Activated T-helper 1 cell treated with anti-CD3 and anti-CD28 coated beads, Interleukin-12 subunit alpha, Interleukin-12 subunit beta, Interleukin-2, Interleukin-4 antibody, amounts not matched to agents 30 ng/mL and 10 ng/mL and 1 ng/mL, durations not matched to agents 14 hours and 24 hours and 36 hours (primary cell): ENCODE measurements at places on chromosomes 6 and 20. TPM values are rescaled to one million over a fixed set of nuclear protein-coding genes. Genes with fewer than 3 reads are reported as not detected.
A peak's percentile ranks its signal among the peaks of the same experiment; 100 is the strongest.

GRCh38 chr6:39301606-39302005, 12.6 kb downstream of the KCNK17 start:
- DNase-seq = no peak
- no peak overlapping the region for H3K27ac ChIP-seq
- H3K36me3 ChIP-seq = no peaks in the 10 kb centered on the region
- no peak overlapping the region for H3K4me3 ChIP-seq
- peaks cover 13% of the 10 kb centered on the region for H3K4me1 ChIP-seq

- no peak for DNase-seq
- no peaks in the 10 kb centered on the region for H3K4me1 ChIP-seq
- no peak overlapping the region for H3K4me3 ChIP-seq
- H3K27ac ChIP-seq = no peak overlapping the region
Measured at GRCh38 chr6:80638213-80639055, 532.0 kb downstream of the BCKDHB start.

DNA sequence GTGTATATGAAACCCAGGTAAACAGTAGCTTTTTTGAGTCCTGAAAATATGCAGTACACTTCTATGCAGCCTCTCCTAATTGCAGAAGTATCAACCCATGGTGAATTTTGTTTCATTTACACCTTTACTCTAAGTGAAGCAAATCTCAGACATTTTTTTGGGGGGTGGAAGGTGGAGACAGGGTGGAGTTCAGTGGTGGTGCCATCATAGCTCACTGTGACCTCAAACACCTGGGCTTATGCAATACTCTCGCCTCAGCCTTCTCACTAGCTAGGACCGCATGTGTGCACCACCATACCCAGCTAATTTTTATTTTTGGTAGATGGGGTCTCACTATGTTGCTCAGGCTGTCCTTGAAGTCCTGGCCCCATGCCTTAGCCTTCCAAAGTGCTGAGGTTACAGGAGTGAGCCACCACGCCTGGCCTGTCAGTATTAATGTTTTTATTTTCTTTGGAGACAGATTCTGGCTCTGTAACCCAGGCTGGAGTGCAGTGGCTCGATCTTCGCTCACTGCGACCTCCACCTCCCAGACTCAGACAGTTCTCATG, 80.3 kb downstream of the JARID2 start:
- H3K4me1 ChIP-seq = peaks cover 82% of the 10 kb centered on the region
- DNase-seq = no peak

DNA sequence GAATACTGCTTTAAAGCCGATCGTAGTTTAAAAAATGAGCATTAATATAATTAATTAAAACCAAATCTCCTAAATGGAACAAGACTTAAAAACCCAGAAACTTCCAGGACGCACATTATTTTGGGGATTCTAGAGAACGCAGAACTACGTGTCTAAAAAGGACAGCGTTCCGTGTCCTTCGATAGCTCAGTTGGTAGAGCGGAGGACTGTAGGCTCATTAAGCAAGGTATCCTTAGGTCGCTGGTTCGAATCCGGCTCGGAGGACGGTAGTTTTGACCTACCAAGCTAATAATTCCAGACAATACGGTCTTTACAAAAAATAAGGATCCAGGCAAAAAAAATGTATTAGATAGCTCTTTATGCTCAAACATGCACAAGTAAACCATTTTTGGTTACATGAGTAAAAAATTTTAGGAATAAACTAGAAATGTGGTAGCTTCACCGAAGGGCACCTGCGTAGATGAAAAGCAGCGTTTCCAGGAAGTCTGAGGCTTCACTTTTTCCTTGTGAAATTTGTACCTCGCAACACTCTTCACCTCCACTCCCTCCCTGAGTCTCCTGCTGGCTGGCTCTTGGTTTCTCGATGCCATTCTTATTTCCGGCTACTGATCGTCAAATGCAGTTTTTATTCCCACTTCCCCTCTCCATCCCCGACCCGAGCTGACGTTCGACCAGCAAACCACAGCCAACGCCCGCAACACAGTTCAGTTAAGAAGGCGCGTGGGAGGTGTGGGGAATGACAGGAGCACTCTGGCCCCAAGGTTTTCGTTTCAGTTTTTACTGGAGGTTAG, 19.6 kb upstream of the ABT1 start:
- H3K4me3 ChIP-seq = peak overlapping the region; percentile 84
- peaks cover 17% of the 10 kb centered on the region for H3K27me3 ChIP-seq
- H3K4me1 ChIP-seq = peaks cover 42% of the 10 kb centered on the region

GRCh38 chr20:47789764-47790579, 4.7 kb upstream of the SULF2 start:
- no peak for DNase-seq
- H3K4me1 ChIP-seq = peaks cover 7% of the 10 kb centered on the region
- H3K4me3 ChIP-seq = no peak overlapping the region
- no peak overlapping the region for H3K27ac ChIP-seq
- no peaks in the 10 kb centered on the region for H3K36me3 ChIP-seq
- H3K27me3 ChIP-seq = peaks cover 30% of the 10 kb centered on the region

GRCh38 chr6:14934013-14934412, 311.9 kb upstream of the JARID2 start:
- H3K27ac ChIP-seq = no peak overlapping the region
- DNase-seq = no peak
- no peaks in the 10 kb centered on the region for H3K27me3 ChIP-seq
- H3K4me3 ChIP-seq = no peak overlapping the region

GRCh38 chr6:37134036-37134395, 35.9 kb upstream of the PIM1 start:
- no peak overlapping the region for H3K4me3 ChIP-seq
- peaks cover 50% of the 10 kb centered on the region for H3K4me1 ChIP-seq
- H3K36me3 ChIP-seq = peaks cover 1% of the 10 kb centered on the region

- no peak for DNase-seq
- H3K36me3 ChIP-seq = no peaks in the 10 kb centered on the region
- no peak overlapping the region for H3K4me3 ChIP-seq
- H3K27ac ChIP-seq = no peak overlapping the region
- peaks cover 5% of the 10 kb centered on the region for H3K27me3 ChIP-seq
Measured at GRCh38 chr6:18551228-18551627, 164.1 kb downstream of the RNF144B start.

DNA sequence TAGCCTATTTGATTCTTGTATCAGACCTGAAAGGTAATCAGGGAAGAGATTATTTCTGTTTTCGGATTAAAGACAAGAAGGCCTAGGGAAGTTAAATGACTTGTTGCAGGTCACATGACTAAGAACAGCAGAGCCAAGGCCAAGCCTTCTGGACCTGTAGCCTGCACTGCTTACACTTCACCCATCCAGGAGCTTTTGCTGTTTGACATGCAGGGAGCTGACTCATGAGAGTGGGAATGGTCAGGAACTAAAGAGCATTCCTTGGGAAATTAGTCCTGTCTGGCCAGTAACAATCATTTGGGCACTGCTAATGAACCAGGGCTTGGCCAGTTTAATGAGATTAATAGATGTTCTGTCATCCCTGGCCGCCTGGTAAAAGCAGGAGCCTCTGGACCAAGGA, 46.8 kb downstream of the EIF2S2 start:
- DNase-seq = no peak
- no peak overlapping the region for H3K4me3 ChIP-seq
- H3K27me3 ChIP-seq = no peaks in the 10 kb centered on the region
- H3K4me1 ChIP-seq = peaks cover 33% of the 10 kb centered on the region

DNA sequence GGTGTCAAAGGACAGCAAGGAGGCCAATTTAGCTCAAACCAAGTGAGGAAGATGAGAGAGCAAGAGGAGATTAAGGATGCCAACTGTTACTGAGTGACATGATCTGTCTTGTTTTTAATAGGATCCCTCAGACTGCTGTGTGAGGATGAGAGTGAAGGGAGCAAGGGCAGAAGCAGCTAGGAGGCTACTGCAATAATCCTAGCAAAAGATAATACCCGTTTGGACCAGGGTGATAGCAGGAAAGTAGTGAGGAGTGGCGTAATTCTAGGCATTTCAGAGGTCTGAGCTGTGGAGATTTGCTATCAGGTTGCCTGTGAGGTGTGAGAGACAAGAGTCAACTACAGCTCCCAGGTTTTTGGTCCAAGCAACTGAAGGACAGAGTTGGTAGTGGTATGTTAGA, 14.7 kb downstream of the UBE2V1 start:
- H3K4me3 ChIP-seq = no peak overlapping the region
- H3K27me3 ChIP-seq = no peaks in the 10 kb centered on the region
- no peak overlapping the region for H3K27ac ChIP-seq
- no peak for DNase-seq

DNA sequence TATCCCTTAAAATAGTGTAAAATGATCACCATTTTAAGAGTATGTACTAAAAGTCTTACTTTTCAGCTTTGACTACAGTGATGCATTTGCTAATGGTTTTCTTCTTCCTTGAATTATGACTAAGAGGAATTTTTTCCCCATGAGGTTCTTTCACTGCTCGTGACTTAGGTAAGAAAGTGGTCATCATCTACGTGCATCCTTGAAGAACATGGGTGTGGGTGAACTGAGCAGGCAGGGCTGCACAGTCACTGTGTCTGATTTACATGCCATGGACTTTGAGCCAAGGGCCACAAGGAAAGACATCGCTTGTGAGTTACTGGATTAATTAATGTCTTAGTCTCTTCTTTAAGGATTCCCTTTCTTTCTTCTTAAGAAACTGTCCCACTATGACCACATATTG, 33.3 kb downstream of the NQO2 start:
- H3K4me3 ChIP-seq = no peak overlapping the region
- peaks cover 3% of the 10 kb centered on the region for H3K36me3 ChIP-seq
- H3K4me1 ChIP-seq = peaks cover 9% of the 10 kb centered on the region
- peaks cover 31% of the 10 kb centered on the region for H3K27me3 ChIP-seq
- no peak for DNase-seq

DNA sequence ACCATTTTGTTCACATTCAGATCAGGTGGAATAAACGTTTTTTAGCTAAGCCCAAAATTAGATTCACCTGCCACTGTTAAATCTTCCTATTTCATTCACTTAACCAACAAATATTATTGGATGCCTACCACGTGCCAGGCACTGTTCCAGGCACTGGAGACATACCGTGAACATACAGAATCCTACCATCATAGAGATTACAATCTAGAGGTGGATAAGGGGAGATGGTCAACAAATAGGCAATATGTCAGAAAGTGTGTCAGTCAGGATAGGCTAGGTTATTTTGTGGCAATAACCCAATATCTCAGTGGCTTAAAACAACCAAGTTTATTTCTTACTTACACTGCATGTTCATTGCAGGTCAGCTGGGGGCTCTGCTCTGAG, 58.7 kb upstream of the REV3L start:
- no peaks in the 10 kb centered on the region for H3K27me3 ChIP-seq
- peaks cover 9% of the 10 kb centered on the region for H3K4me1 ChIP-seq
- no peak for DNase-seq
- H3K4me3 ChIP-seq = no peak overlapping the region
- H3K27ac ChIP-seq = no peak overlapping the region

DNA sequence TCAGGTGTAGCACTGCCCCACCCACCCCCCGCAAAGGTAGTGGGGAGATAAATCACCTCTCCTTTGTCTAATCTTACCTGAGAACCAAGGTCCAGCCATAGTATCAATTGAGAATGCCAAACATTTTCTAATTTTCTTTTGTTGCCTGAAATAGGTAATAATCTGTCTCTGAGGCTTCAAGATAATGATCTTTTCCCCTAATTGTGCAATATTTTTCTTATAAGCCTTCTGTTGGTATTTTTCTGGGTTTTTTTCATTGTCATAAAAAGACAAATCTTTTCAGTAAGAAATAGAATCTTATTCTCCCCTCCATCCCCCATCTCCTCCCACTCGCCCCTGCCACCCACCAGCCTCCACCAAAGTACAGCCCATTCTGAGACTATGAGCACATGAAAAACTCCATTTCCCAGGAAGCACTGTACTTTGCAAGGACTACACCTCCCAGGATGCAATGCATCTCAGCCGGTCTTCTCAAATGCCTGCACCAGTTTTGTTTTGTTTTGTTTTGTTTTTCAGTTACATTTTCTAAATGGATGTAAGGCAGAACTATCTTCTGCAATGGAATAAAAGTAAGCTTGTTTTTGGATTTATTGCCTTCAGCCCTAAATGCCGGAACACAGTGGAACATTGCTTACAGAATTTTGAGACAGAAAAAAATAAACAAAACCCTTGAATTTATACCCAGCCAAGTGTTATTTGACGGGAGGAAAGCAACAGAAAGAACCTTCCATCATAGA, 268.0 kb downstream of the TFAP2A start:
- H3K27me3 ChIP-seq = no peaks in the 10 kb centered on the region
- H3K4me1 ChIP-seq = no peaks in the 10 kb centered on the region

- H3K36me3 ChIP-seq = no peaks in the 10 kb centered on the region
- H3K4me1 ChIP-seq = no peaks in the 10 kb centered on the region
- H3K27me3 ChIP-seq = no peaks in the 10 kb centered on the region
- no peak for DNase-seq
- no peak overlapping the region for H3K27ac ChIP-seq
- no peak overlapping the region for H3K4me3 ChIP-seq
Measured at GRCh38 chr6:122872311-122872710, 83.3 kb downstream of the SMPDL3A start.

DNA sequence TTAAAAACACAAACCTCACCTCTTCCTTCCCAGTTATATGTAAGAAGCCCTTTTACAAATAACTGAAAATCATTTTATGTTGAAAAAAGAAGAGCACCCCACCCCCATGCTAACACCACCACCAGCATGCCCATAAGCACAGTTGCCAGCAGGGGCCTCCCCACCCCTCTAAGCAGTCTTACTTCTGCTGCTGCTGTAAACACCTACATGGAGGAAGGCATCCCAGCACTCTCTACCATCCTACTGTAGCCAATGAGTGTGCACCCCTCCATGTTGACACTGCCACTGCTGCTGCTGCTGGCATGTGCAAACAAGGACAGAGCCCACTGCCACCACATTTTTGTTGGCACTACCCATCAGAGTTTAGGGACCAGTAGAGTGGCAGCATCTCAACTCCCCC, 49.6 kb upstream of the PHIP start:
- no peaks in the 10 kb centered on the region for H3K4me1 ChIP-seq
- H3K27ac ChIP-seq = no peak overlapping the region
- no peak for DNase-seq
- H3K4me3 ChIP-seq = no peak overlapping the region

GRCh38 chr20:19048995-19049501, 163.4 kb upstream of the SLC24A3 start:
- no peak overlapping the region for H3K27ac ChIP-seq
- DNase-seq = no peak
- no peaks in the 10 kb centered on the region for H3K27me3 ChIP-seq
- no peaks in the 10 kb centered on the region for H3K36me3 ChIP-seq
- H3K4me3 ChIP-seq = no peak overlapping the region
- H3K4me1 ChIP-seq = no peaks in the 10 kb centered on the region

DNA sequence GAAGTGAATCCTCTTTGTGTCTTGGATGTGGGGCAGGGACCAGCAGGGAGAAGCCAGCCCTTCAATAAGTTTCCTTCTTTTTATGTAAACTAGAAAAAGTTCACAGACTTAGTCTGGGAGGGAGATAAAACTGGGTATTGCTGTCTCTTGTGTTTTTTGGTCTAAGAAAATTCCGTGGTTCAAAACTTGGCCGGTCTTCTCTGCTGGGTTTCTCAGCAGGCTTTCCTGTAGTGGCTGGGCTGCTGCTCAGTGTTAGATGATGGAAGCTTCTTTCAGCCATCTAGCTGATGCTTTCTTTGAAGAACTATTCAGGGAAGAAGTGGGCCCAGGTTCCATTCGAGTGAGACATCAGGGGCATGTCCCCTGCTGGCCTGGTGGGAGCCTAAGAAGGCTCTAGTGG, 70.7 kb upstream of the SCP2D1 start:
- no peaks in the 10 kb centered on the region for H3K4me1 ChIP-seq
- DNase-seq = no peak
- H3K4me3 ChIP-seq = no peak overlapping the region
- no peak overlapping the region for H3K27ac ChIP-seq

FABP7 gene
- not detected in 2 replicates for total RNA-seq

IYD gene
- total RNA-seq = not detected in 2 replicates

RMND1 gene
- 20.0 and 20.5 TPM in 2 replicates for total RNA-seq

SAMD5 gene
- 0.05 TPM in 1 of 2 replicates, not detected in the other for total RNA-seq

CFB gene
- 0.21 TPM in 1 of 2 replicates, not detected in the other for total RNA-seq

IP6K3 gene
- not detected in 2 replicates for total RNA-seq

NFATC2 gene
- 84.0 and 86.4 TPM in 2 replicates for total RNA-seq

BMP7 gene
- total RNA-seq = 0.12 and 0.21 TPM in 2 replicates

LAMA4 gene
- not detected in 2 replicates for total RNA-seq

TNFAIP3 gene
- 250 and 257 TPM in 2 replicates for total RNA-seq
